ENCODE measurements at places on chromosomes 11 and 22.

DNA sequence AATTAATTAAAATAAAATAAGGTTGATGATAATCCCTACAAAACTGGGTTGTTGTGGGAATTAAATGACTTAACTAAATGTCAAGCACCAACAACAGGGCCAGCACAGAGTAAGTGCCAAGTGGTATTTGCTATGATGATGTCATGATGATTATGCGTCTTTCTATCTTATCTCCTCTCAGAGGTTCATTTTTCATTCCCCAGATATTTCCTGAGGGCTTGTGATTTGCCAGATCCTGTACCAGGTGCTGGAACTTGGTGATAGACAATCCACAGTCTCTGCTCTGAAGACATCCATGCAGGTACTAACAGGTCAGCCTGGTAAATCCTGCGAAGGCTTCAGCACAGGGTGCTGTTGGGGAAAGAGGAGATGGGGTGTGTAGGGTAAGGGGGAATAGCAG, 8.1 kb upstream of the MYH9 start:
- DNase-seq: no peak

DNA sequence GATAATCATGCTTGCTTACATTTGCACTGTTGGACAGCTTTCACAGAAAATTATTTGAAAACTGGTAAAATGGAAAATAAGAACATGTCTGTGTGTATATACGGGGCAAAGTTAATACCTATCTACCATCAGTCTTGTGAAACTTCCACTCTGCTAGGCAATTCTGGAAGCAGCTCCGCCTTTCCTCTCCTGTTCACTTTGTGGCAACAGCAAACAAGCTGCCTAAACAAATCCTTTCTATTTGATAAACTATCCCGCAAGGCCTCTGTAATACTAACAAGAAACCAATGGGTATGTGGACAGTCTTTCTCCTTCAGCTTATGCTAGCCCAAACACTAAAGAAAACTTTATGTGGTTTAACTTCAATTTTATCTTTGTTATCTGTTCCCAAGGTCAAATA, 39.2 kb upstream of the RAPSN start:
- no peak for DNase-seq

DNA sequence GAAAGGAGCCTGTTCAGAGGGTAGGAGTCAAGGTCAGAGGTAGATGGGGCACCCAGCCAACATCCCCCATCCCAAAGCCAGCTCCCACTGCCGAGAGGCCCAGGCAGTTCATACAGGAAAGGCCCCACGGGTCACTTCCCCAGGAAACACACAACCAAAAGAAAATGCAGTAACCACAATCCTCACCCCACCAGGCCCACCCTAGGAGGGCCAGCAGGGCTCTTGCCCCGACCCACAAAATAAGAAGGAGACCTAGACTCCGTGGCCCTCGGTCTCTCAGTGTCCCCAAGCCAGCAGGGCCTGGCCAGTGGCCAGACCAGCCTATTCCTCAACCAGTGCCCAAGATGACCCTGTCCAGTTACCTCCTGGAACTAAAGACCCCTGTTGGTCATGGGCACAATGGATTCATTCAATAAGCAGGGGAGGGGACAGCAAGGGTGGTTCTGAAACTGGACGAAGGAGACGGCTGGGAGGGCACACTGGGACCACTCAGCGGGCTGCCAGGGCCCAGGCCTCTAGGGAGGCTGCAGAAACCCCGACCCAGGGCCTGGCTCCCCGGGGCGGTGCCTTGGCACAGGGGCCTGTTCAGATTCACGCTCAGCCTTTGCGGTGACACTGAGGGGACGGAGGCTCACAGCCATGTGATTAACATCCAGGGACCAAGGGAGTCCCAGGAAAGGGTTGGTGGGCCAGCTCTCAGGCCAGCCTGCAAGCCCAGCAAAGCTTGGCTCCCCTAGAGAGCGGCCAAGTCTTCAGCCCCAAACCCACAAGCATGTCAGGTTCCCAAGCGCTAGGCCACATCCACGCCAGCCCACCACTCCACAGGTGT, 5.5 kb downstream of the RAB3IL1 start:
- no peak for DNase-seq

GRCh38 chr22:19554834-19555404, 30.7 kb upstream of the CLDN5 start:
- no peak for DNase-seq

- no peak for DNase-seq
Measured at GRCh38 chr11:61120706-61121191, 18.5 kb downstream of the CD5 start.

- no peak for DNase-seq
Measured at GRCh38 chr11:16809886-16810668, 71.6 kb downstream of the C11orf58 start.

- DNase-seq: no peak
Measured at GRCh38 chr22:41511521-41511968, 32.7 kb downstream of the POLR3H start.

GRCh38 chr11:79417069-79417920, 23.5 kb downstream of the TENM4 start:
- no peak for DNase-seq

GRCh38 chr22:24325105-24325757, 54.6 kb downstream of the SPECC1L start:
- DNase-seq: peak; percentile 57

DNA sequence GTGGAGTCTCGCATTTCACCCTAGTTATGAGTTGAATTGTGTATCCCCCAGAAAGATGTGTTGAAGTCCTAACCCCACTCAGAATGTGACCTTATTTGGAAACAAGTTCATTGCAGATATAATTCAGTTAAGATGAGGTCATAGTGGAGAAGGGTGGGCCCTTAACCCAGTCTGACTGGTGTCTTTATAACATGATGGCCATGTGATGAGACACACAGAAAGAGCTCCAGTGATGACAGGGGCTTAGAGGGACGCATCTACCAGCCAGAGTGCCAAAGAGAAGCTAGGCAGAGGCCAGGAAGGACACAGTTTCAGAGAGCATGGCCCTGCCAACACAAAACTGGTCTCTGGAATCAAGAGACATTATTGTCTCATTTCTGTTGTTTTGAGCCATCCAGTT, 50.3 kb downstream of the LARGE1 start:
- DNase-seq: no peak

GRCh38 chr22:41828516-41828915, 4.4 kb upstream of the SREBF2 start:
- DNase-seq: no peak

- DNase-seq: no peak
Measured at GRCh38 chr11:63560506-63561180, 2.5 kb downstream of the PLAAT2 start.

DNA sequence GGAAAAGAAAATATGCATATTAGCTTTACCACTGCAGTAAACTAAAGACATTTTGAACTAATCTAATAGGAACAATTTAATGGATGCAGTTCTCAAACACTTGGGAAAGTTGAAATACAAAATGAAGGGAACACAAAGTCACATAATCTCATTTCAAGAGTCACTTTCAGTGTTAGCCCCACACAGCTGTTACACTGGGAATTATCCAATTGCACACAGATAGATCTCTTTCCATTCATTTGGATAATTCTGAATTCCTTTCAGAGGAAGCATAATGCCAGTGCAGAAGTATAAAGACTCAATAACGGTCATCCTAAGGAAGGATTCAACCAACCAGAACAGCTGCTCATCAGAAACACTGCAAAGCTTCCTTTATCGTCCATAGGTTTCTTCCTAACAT, 173.3 kb downstream of the GRIA4 start:
- DNase-seq: no peak

DNA sequence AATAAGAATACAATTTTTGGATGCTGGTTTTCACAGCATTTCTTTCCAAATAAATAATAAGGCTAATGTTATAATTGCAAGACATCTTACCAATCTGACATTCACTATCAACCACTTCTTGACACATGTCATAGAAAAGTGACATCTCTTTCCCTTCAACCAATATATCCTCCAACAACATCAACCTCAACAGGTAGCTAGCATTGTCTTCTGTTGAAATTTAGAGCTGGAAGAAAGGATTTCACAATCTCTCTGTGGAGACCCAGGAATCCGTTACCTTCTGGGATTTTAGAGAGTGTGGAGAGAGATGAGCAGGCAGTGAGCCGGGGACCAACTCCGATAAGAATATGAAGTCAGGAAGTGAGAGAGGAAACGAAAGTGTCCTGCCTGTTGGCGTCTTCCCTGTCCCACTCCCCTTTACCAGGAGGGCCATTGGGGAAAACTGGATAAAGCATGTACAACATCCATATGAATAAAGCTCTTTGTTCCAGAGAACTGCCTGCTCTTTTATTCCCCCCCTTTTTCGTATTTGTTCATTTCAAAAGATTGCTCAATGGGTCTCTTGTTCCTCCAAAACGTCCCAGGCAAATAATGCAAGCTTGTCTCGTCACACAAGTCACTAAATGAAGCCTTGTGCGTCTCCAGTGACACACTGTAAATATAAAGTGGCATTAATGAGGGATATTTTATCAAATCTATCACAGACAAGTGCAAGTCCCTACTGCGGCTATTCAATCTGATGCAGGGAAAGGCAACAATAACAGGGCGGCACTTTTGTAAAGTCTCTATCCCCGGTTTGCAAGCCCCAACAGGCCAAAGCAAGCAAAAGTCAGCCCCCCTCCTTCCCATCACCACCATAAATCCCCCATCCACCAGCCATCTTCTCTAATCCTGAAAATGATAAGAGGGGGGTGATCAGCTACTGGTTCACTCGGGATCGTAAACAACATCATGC, 3.4 kb downstream of the CADM1 start:
- DNase-seq: no peak

DNA sequence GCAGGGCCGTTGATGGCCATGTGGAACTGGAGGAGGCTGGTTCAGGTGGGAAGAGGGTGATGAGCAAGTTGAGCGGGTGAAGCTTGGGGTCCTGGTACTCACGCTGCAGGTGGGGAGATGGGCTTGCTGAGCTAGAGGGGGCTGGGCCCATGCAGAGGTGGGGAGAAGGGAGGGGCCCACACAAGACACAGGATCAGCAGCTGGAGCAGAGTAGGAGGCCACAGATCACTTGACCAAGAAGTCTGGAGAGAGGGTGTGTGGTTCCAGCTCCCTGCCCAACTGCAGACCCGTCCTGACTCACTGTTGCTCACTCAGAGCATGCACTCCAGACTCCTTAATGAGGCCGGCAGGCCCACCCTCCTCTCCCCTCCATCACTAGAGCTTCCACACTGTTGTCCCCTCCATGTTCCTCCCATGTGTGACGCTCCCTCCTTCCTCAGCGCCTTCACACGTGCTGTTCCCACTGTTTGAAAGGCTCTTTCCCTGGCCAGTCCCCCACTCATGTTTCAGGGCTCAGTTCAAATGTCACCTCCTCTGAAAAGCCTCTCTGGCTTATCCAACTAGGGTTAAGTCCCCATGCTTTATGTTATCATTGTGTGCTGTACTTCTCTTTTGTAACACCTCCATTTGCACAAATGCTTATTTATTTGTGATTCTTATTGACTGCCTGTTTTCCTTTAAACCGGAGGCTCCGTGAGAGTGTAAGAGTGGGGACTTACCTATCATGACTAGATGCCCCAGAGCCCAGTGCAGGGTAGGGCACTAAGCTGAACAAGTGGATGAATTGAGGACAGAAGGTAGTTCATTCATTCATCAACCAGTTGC, 2.3 kb downstream of the CCDC86 start:
- no peak for DNase-seq

GRCh38 chr22:40572976-40573375, 63.5 kb downstream of the MRTFA start:
- no peak for DNase-seq

DNA sequence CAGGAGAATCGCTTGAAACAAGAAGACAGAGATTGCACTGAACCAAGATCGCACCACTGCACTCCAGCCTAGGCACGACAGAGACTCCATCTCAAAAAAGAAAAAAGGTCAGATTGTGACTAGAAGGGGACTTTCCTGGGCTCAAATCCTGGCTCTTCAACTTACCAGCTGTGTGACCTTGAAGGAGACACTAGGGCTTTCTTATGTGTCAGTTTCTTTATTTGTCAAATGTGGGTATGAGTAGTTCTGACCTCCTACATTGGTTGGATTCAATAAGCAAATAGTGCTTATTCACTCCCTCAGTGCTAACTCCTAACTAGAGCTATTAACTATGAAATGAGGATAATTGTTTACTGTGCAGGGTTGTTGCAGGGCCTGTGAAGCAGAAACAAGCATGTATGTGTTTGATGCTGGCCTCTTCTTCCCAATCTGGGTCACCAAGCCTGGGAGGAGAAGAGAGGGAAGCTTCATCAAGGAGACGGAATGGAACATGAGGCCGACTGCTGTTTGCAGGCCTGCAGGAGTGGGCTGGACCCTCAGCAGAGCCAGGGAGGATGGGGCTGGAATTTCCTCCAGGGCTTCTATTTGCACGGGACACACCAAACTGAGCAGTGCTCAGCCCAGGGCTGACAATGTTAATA, 22.5 kb downstream of the RHOD start:
- DNase-seq: no peak

GRCh38 chr11:61632096-61632495, 48.1 kb upstream of the DAGLA start:
- DNase-seq: no peak

GRCh38 chr22:45718391-45718790, 46.8 kb downstream of the ATXN10 start:
- DNase-seq: no peak

DNA sequence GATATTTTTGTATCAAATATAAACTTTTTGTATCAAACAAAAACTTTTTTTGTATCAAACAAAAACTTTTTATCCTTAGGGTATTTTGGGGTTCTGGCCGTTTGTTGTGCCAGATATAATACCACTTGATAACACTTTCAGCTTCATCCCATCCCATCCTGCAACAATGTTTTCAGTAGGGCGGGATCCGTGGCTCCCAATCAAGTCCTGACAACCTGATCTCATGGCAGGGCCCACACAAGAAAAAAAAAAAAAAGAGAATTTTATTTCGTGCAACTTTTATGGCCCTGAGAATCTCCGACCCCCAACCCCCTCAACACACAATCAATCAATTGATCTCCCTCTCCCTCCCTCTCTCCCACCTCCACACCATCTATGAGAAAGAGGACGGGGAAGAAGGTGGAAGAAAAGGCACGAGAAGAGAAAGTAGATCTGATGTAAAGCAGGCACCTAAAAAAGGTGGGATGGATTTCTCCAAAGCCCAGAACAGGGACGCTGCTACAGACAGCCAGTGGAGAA, 4749.6 kb upstream of the OR11H1 start:
- no peak for DNase-seq

DNA sequence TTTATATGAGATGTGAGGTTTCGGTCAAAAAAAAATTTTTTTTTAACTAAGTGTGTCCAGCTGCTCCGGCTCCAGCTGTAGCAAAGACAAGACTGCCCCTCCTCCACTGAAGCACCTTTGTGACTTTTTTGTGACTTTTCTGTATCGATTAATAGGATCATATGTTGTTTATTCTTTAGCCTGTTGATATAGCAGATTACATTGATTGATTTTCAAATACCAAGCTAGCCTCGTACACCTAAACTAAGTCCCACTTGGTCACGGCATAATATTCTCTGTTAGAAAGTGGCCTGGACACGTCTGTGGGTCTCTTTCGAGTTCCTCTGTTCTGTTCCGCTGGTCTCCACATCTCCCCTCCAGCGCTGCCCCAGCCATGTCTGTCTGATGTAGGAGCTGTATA, 126.8 kb downstream of the IGLL1 start:
- DNase-seq: no peak

GRCh38 chr22:27719036-27719347, 82.6 kb downstream of the MN1 start:
- DNase-seq: no peak

- no peak for DNase-seq
Measured at GRCh38 chr22:45884201-45885062, 92.5 kb downstream of the WNT7B start.

All from AG04450 (cell line).